Stimulated activated CD8-positive, alpha-beta memory T cell treated with anti-CD3 and anti-CD28 coated beads, Interleukin-4, amount 100 ng/mL, for 1 hour (primary cell): ENCODE measurements at places on chromosomes 16 and 17.

GRCh38 chr16:30924913-30925631 is 1.7 kb downstream of the FBXL19 start:
- no peak for DNase-seq

DNA sequence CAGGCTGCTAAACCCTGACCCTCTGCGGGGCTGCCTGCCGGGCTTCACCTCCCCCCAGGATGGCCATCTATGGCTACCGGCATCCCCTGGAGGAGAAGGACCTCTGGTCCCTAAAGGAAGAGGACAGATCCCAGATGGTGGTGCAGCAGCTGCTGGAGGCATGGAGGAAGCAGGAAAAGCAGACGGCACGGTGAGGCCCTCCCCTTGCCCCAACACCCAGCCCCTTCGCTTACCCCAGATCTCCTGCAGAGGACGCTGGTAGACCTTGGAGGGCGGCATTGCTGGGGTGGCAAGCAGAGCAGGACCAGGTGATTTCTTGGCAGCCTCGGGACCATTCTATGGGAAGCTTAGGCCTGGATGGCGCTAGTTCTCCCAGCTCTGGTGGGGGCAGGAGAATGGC is 24.5 kb downstream of the ABCC3 start:
- no peak for DNase-seq

DNA sequence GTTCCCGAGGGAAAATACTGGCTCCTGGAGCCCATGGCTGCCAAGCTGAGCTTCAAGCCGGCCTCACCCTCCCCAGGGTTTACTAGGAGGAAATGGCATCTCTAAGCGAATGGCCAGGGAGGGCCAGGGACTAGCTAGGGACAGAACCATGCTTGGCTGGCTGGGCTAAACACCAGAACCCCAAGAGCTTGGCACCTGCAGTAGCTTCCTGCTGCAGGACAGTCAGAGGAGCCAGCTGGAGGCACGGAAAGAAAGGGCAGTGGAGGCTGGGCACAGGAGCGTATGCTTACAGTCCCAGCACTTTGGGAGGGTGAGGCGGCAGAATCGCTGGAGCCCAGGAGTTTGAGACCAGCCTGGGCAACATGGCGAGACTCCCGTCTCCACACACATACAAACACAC is 33.7 kb downstream of the PEMT start:
- DNase-seq, result no peak

GRCh38 chr16:3717235-3718018 is at the start of gene TRAP1:
Gene TRAP1, minus strand, starts transcription at chr16:3717524. Its CDS starts 16 bp downstream, at chr16:3717508.
- DNase-seq, result peak; percentile 85

DNA sequence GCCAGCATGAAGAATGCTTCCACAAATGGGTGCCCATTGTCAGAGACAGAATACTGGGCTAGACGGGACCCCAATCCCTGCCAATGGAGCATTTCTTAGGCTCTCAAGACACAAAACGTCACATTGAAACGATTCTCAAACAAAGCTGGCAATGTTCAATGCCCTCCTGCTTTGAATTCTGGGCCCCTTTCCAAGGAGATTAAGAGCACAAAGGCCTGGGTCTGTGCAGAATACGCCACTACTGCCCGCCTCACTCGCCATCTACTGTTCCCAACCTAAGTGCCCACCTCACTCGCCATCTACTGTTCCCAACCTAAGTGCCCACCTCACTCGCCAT is 9.7 kb downstream of the CFAP20 start:
- DNase-seq, result no peak

- no peak for DNase-seq
Measured at GRCh38 chr17:42271779-42272035, 4.5 kb downstream of the STAT5B start.

- no peak for DNase-seq
Measured at GRCh38 chr16:49658531-49658930, 197.4 kb downstream of the ZNF423 start.

- DNase-seq, result no peak
Measured at GRCh38 chr16:61831351-61831917, 204.8 kb downstream of the CDH8 start.

GRCh38 chr17:35742896-35743477 is 10.1 kb downstream of the GAS2L2 start:
- no peak for DNase-seq

DNA sequence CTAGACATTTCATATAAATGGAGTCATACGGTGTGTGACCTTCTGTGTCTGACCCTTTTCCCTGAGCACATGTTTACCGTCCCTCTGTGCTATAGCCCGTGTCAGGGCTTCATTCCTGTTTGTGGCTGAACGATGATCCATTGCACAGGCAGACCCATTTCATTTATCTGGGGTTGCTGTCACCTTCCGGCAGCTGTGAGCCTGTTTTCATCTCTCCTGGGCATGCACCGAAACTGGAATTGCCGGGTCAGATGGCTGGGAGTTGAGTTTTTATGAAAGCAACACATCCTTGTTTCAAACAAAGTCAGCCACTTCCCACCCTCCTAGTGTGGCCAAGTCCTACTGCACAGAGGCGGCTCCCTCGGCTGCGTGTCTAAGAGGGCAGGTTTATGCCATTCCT is 25.5 kb downstream of the BAIAP2 start:
- DNase-seq, result no peak

- no peak for DNase-seq
Measured at GRCh38 chr16:48537909-48538745, 71.9 kb downstream of the N4BP1 start.

GRCh38 chr16:49519741-49520140 is 146.1 kb downstream of the C16orf78 start:
- no peak for DNase-seq

GRCh38 chr17:82175201-82175600 is 37.4 kb downstream of the CCDC57 start:
- no peak for DNase-seq

DNA sequence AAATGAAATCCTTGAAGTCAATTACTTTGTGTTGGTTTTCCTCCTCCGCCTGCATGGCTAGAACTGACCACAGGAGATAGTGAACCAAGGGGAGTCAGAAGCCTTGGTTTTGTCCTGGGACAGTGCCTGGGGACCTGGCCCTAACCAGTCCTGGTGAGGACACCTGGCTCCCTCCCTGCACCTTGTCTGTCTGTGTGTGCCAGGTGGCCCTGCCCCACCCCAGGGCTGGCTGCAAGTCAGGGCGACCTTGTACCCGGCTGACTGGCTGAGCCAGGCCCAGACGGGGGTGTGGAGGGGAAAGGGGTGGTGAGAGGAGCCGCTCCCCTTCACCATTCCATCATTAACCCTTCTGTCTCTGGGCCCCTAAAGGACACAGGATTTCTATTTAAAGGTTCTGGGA is 3.4 kb downstream of the RAPGEFL1 start:
- DNase-seq, result no peak

GRCh38 chr16:84817206-84817605 is 2.6 kb upstream of the CRISPLD2 start:
- DNase-seq, result no peak

DNA sequence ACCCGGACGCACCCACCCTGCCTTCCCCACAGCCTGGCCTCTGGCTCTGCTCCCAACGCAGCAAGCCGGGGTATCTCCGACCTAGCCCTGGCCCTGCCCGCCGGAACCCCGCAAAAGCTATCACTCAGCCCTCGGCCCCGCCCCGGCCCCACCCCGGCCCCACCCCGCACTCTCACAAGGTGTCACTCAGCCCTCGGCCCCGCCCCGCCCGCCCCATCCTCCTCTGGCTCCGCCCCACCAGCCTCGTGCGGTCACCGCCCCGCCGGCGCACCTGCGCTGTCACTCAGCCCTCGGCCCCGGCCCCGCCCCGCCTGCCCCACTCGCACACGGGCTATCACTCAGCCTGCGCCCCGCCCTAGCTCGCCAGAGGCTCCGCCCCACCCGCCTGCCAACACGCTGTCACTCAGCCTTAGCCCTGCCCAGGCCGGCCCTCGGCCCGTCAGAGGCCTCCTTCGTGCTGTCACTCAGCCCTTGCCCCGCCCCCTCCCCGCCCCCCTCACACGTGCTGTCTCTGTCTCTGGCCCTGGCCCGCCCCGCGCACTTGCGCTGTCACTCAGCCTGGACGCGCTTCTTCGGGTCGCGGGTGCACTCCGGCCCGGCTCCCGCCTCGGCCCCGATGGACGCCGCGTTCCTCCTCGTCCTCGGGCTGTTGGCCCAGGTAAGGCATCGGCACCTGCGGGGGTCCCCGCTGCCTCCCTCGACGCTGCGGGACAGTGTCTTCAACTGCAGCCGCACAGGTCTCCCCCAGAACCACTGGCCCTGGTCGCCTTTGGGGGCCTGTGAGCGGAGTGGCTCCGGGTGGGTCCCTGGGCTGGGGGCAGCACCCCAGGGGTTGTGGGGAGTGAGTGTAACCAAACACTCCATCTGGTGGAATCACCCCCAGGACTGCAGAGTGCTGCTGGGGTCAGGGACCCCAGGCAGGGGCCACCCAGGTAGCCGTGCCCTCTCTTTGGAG is at the start of gene CDH15:
TSS of gene CDH15 (plus strand) at position 533 of the 955 bp plus-strand sequence. CDS start at position 617, 84 bp downstream.
- peak; percentile 76 for DNase-seq

DNA sequence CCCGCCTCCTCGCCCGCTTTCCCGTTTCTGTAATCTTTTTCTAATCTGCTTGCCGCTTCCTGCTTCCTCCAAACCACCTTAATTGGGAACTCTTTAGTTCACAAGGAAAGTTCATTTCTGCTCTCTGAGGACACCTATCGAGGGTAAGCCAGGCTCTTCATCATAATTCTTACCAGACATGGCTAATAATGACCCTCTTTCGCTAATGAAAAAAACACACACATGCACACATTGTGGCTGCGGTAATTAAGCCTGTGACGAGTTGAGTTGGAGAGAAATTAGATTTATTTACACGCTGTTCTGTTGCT is 100.6 kb downstream of the ZNF423 start:
- DNase-seq, result no peak

GRCh38 chr16:66147291-66147690 is 219.2 kb upstream of the CDH5 start:
- DNase-seq, result no peak

DNA sequence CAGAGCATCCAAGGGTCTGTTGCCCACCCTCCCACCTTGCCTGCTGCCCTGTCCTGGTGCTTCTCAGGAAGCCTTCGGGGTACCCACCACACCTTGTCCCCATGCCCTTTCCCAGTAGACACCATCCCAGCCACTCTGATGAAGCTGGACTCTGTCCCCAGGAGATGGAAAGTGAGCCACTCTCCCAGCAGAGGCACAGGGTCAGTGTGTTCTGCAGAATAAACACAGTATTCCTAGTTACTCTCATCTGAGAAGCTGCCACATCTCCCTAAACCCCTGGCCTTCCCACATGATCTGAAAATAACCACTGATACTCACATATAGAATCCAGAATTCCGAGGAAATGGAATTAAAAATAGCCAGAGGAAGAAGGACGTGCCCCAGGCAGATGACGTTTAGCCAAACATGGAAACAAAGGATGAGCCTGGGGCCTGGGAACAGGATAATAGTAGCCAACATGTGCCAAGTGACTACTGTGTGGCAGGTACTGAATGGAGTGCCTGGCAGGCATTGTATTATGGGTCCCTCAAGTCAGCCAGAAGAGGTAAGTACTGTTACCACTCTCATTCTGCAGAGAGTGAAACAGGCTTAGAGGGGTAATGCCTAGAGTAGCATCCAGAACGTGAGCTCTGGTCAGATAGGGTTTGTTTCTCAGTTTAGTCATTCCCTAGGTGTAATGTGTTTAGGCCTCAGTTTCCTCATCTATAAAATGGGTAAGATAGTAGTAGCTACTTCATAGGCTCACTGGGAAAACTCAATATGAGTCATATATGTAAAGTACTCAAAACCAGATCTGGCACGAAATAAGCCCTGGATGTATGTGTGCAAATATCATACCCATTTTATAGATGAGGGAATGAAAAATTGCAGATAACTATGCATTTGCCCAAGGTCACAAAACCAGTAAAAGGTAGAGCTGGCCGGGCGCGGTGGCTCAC is 20.8 kb upstream of the PEMT start:
- DNase-seq, result no peak

DNA sequence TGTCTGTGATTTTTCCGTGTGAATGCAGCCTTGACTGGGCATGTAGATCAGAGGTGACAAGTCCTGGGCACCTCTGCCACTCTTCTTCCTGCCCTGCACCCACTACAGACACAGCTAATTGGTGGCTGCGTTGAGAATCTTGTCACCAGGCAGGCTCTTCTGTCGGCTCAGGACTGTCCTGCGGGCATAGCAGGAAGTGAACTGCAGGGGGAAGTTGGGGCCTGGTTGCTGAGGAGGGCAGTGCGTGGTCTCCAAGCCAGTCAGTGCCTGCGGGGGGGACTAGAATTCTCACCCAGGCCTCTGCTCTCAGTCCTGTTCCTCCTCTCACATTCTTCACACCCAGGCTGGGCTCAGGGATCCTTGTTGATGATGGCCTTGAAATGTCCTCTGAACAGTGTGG is 50.5 kb downstream of the JPH3 start:
- no peak for DNase-seq

DNA sequence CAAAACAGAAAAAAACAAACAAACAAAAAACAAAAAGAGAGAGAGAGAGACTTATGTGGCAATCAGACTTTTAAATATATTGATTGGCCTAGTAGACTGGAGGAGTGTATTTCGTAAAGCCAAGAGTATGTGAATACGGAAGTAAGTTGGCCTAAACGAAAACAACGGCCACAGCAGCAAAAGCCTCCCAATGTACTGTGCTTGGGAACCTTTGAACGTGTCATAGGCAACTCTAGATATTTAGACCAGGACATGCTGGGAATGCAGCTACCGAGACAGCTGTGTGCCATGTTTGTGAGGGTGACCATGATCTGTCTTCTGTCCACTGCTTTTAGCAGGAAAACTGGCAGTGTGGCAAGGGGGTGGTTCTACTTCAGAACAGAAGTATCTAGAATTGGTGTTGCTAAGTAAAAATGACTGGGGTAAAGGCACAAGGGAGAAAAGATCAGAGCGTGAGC is 7.4 kb downstream of the MAF start:
- DNase-seq, result no peak

GRCh38 chr17:47946929-47947397 is 5.6 kb downstream of the PNPO start:
- peak; percentile 48 for DNase-seq

GRCh38 chr17:63762161-63763078 is 11.0 kb downstream of the CCDC47 start:
- no peak for DNase-seq

GRCh38 chr16:55656691-55657092 is 904 bp downstream of the SLC6A2 start:
- DNase-seq, result no peak
